ENCODE measurements at places on chromosomes 13 and 19.

GRCh38 chr13:106143930-106144709, 391.3 kb downstream of the EFNB2 start:
- no peak for DNase-seq

- DNase-seq, result no peak
Observed at GRCh38 chr13:47294691-47295090, 397.8 kb upstream of the HTR2A start.

GRCh38 chr19:3809881-3810707, 23.9 kb upstream of the MATK start:
- DNase-seq, result no peak

- DNase-seq, result no peak
Observed at GRCh38 chr19:33357556-33357955, 16.0 kb upstream of the CEBPG start.

GRCh38 chr19:17829855-17830566, 8.7 kb upstream of the INSL3 start:
- no peak for DNase-seq

DNA sequence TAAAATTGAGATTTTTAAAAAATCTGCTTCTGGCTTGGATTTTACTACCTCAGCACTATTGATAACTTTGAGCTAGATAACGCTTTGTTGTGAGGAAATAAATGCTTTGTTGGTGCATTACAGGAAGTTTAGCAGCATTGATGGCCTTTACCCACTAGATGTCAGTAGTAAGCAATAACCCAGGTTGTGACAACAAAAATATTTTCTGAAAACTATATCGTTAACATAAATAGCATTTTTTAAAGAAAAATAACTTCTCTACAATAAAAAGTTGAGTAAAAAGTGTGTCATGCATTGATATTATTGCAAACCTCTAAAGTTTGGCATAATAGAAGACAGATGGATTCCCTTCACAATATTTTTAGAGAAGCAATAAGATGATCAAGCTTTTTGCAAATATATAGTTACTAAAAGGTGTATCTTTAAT, 1246.5 kb downstream of the UQCRFS1 start:
- DNase-seq, result no peak

DNA sequence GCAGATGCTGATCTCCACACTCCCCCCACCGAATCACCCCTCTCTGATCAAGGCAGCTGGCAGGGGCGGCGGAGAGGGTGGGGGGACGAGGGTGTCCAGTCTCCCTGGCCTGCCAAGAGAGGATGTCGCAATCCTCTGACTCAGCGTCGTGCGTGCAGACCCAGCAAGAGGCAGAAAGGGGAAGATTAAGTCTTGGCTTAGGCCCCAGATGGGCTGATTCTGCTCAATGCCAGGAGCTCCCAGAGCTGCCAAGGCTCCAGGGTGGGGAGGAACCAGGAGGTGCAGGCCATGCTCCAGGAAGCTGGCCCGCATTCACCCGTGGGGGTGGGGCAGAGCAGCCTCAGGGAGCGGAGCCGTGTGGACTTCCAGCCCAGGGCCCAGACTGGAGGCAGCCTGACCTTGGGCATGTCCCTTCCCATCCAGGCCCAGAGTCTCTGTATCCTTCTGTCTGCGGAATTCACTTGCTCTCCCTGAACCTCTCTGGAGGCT, 6.6 kb upstream of the BCL3 start:
- no peak for DNase-seq

- DNase-seq, result no peak
Observed at GRCh38 chr19:50352242-50352641, 13.2 kb downstream of the NAPSA start.

DNA sequence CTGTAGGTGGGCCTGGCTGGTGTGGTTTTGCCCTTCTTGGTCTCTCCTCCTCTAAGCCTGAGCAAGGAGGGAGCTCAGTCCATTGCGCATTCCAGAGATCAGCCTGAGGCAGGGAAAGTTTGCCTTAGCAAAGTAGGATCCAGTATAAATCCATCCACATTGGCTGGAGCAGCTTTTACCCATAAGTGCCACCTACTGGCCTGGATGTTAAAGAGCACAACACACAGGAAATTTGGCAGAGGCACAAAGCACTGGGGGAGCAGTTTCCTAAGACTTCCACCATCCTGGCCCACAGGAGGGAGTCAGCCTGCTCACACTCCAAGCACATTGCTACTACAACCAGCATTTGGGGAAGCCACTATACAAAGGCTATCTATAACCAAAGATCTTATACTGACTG, 1124.2 kb downstream of the SLITRK1 start:
- no peak for DNase-seq

DNA sequence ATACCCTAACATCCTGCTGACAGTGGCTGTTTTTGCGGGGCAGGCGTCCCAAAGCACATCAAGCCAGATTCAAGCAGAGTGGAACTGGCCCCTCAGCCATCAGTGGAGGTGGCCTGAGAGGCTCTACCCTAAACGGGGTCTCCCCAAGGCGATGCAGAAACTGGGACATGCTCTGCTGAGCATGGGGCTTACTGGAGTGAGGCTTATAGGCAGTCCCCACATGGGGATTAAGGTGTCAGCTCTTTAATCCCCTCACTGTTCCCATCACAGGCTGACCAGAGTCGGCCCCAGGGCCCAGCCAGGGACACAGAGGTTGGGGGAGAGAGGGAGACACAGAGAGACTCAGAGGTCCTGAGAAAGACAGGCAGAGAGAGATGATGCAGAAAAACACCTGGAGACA, 17.0 kb downstream of the CYP2F1 start:
- no peak for DNase-seq

DNA sequence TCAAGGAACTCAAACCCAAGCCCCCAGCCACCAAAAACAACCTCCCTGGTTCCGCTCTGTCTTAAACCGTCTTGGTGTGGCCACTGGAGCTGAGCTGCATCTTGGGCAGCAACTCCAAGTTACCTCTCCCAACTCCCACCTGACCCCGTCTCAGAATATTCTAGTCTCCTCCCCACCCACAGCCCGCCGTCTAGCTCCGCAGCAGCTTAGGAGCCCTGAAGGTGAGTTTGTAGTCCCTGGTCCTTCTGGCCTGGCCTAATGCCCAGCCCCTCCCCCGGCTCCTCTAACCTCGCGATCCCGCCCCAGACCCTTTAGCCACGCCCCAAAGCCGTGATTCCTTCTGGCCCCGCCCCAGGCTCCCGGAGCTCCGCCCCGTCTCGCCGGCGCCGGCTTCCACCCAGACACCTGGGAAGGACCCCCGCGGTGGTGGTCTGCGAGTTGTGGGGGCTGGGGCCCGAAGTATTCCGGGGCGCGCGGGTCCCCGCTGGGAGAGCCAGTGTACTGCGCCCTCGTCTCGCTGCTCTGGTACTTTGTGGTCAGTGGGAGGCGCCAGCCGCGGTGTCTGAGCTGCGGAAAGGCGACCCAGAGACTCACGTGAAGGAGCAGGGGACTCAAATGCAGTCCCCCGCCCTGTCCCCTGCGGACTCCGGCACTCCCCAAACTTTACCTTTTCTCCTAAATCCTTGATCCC, 2.5 kb upstream of the LHB start:
- peak; percentile 28 for DNase-seq

GRCh38 chr19:3684054-3684816, 16.0 kb downstream of the PIP5K1C start:
- DNase-seq, result no peak

- no peak for DNase-seq
Observed at GRCh38 chr19:50387176-50387867, 3.2 kb downstream of the POLD1 start.

- no peak for DNase-seq
Observed at GRCh38 chr19:6853868-6854267, 33.5 kb upstream of the ADGRE1 start.

DNA sequence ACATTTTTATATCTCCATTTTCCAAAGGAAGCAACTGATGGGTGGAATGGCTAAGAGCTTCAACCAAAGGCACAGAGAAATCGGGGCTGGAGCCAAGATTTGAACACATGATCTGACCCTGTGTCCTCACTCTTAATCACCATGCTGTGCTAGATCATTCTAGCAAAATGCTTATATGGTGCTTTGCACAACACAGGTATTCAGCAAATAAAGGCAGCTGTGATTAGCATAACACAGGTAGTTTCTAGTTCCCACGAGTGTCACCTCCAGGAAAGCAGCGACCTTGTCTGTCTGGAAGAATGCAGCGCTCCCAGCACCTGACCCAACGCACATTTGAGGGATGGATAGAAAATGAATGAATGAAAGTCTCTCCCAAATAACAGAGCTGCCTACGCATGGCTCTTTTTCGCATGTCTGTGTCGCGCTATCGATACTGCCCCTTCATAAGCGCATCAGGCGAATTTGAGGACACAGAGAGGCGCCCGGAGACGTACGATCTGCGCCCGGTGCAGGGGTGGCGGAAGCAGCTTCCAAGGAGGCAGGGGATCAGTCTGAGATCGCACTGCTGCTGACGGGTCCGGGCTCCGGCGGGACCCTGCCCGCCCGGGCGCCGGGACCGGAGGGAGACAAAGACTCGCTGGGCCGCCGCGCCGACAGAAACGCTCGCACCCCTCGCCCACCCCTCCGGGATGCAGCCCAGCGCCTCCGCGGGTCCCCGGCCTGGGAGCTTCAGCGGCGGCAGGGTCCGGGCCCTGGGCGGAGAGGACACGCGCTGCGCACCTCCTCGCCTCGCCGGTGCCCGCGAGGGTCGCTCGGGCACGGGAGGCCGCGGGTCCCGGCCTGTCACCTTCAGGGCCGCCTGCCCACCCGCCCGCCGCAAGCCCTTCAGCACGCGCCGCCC, 609 bp downstream of the EPS15L1 start:
- no peak for DNase-seq

GRCh38 chr13:70523622-70524021, 415.4 kb upstream of the KLHL1 start:
- DNase-seq, result no peak

GRCh38 chr19:12244370-12244769, 50.3 kb downstream of the ZNF44 start:
- DNase-seq, result no peak

- DNase-seq, result no peak
Observed at GRCh38 chr13:83733293-83733692, 149.0 kb downstream of the SLITRK1 start.

DNA sequence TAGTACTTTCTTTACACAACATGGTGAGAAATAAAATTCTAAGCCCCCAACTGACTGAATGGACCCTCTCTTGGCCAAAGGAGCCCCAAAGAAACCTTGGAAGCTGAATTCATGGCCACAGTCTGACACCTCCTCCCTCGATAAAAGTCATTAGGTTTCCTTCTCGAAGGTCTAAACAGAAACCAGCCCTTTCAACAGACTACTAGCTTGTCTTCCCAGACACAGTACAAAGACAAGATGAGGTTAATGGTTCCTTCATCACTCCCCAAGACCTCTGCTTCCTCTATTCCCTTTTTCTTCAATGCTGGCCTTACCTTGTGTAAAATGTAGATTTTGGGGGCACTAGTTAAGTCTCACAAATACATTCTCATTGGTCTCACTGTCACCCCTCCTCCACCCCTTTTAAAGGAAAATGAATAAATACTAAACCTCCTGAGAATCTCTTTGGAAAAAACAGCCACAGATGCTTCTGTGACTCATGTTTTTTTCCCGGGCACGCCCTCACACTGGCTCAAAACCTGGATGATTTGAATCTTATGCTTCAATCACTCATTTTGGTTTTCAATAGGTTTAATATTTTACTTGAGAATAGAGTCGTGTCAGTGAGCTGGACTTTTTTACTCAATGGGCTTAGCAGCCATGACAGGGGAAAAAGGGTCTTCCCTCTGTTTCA, 65.8 kb upstream of the MED4 start:
- no peak for DNase-seq

GRCh38 chr19:50720921-50721381, 1.3 kb upstream of the SHANK1 start:
- DNase-seq, result no peak

DNA sequence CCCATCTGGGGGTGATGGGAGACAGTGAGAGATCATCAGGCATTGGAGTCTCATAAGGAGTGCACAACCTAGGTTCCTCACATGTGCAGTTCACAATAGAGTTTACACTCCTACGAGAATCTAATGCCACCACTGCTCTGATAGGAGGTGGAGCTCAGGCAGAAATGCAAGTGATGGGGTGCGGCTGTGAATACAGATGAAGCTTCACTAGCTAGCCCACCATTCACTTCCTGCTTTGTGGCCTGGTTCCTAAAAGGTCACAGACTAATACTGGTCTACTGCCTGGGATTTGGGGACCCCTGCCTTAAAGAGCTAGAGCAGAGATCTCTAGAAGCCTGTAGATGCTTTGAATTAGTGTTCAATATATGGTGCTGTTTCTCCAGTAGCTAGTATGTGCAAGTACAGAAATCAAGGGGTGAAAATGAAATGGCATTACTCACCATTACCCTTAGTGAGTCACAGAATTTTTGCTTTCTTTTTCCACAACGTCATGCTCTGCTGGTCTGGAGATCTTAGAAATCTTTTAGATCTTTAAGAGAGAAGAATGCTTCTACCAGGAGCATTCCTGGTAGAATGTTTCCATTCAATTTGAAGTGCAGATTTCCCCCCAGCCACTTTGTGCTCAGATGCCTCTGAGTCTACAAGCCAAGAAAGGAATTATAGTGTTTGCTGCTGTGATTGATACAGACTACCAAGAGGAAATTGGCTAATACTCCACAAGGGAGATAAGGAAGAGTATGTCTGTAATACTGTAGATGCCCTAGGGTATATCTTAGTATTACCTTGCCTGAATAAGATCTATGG, 2301.2 kb downstream of the PCDH9 start:
- no peak for DNase-seq

DNA sequence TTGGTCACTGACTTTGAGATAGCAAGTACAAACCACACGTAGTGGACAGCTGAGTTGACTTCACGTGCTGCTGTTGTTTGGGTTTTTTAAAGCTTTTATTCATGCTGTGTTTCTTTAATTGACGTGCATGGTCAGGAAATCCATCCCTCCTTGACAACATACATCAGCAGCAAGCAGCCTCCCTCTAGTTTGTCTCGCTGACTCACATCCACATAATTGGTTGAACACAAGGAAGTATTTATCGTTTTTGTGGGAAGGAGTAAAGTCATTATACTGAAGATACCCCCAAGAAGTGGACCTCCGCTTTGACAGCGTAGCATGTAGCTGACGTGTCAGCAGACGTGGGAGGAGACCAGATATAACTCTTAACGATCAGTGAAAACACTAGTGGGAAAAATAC, 355.8 kb downstream of the MYO16 start:
- DNase-seq, result no peak

- DNase-seq, result no peak
Observed at GRCh38 chr13:60201286-60201685, 37.6 kb upstream of the DIAPH3 start.

- no peak for DNase-seq
Observed at GRCh38 chr13:91368101-91368500, 20.6 kb downstream of the MIR17HG start.

DNA sequence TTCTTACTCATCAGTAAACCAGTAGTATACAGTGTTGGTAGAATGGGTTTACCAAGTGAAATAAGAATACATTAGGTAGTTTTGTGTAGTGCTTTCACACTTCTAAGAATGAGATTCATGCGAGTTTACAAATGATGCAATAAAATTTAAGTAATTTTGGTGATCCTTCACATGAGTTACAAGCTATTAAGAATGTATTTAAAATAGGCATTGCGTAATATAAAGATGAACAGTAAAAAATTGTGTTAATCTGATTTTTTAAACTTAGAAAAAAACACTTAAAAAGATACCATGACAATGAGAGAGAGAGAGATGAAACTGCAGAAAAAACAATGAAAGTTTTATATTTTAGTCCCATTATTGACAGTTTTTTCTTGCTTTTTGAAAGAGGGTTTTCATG, 570.5 kb downstream of the SLITRK6 start:
- DNase-seq, result no peak

GRCh38 chr19:7067716-7068115, 1.8 kb upstream of the ZNF557 start:
- DNase-seq, result no peak

Measured in stimulated activated CD8-positive, alpha-beta memory T cell treated with anti-CD3 and anti-CD28 coated beads, Interleukin-4, amount 100 ng/mL, for 4 hours (primary cell).